A549 treated with GW870086 at 1 μM for 4 hours (cell line): ENCODE measurements at places on chromosomes 13 and 19. TPM values are rescaled to one million over a fixed set of nuclear protein-coding genes. Genes with fewer than 3 reads are reported as not detected.

Gene C5AR1
- total RNA-seq, result 1.4 to 2.3 TPM (median 2.2 TPM) in 5 replicates

Gene ZFP82
- 1.6 to 2.2 TPM (median 1.9 TPM) in 5 replicates for total RNA-seq

Gene PNMA8B
- total RNA-seq, result not detected in 5 replicates

Gene C1QTNF9
- total RNA-seq, result not detected in 5 replicates

Gene LILRB4
- not detected in 5 replicates for total RNA-seq

Gene SKA3
- total RNA-seq, result 11.8 to 17.0 TPM (median 13.3 TPM) in 5 replicates

Gene CEACAM21
- total RNA-seq, result not detected in 5 replicates

Gene MUC16
- total RNA-seq, result 0.02 to 0.23 TPM (median 0.04 TPM) in 4 of 5 replicates, not detected in the other

Gene PGLYRP2
- total RNA-seq, result not detected in 5 replicates

Gene TMED1
- 23.4 to 30.0 TPM (median 29.4 TPM) in 5 replicates for total RNA-seq

Gene ZNF66
- total RNA-seq, result not detected in 5 replicates

Gene VAV1
- 6.4 to 9.3 TPM (median 7.6 TPM) in 5 replicates for total RNA-seq

Gene TUBA3C
- total RNA-seq, result not detected in 5 replicates

Gene STOML3
- total RNA-seq, result not detected in 5 replicates

Gene WDR88
- total RNA-seq, result not detected in 5 replicates

Gene TGFBR3L
- total RNA-seq, result 1.1 to 2.2 TPM (median 1.9 TPM) in 5 replicates

Gene ARGLU1
- 28.9 to 34.6 TPM (median 32.7 TPM) in 5 replicates for total RNA-seq

Gene LGALS7B
- 0.56 to 0.58 TPM in 2 of 5 replicates, not detected in the others for total RNA-seq

Gene RNF17
- not detected in 5 replicates for total RNA-seq

Gene MATK
- 0.94 to 1.8 TPM (median 1.2 TPM) in 5 replicates for total RNA-seq

Gene CACNG8
- total RNA-seq, result 0.66 to 1.2 TPM (median 1.1 TPM) in 5 replicates

Gene ZNF560
- total RNA-seq, result not detected in 5 replicates

Gene NLRP11
- total RNA-seq, result 0.03 to 0.07 TPM in 2 of 5 replicates, not detected in the others

Gene PSG5
- 0.46 to 0.94 TPM (median 0.49 TPM) in 5 replicates for total RNA-seq

Gene KXD1
- total RNA-seq, result 79.5 to 112 TPM (median 101 TPM) in 5 replicates

Gene ZNF556
- total RNA-seq, result 0.05 to 0.40 TPM (median 0.06 TPM) in 3 of 5 replicates, not detected in the others

Gene TLE6
- 3.5 to 8.1 TPM (median 5.5 TPM) in 5 replicates for total RNA-seq

Gene MYPOP
- 6.1 to 9.6 TPM (median 8.7 TPM) in 5 replicates for total RNA-seq

Gene FFAR3
- 0.07 to 0.21 TPM in 2 of 5 replicates, not detected in the others for total RNA-seq

Gene KLK11
- total RNA-seq, result 0.63 TPM in 1 of 5 replicates, not detected in the others

Gene B3GNT3
- 4.8 to 6.2 TPM (median 6.1 TPM) in 5 replicates for total RNA-seq

Gene SYT5
- total RNA-seq, result 1.9 to 4.8 TPM (median 4.0 TPM) in 5 replicates

Gene ZNF324B
- 5.3 to 8.0 TPM (median 6.5 TPM) in 5 replicates for total RNA-seq

Gene WDR87
- total RNA-seq, result not detected in 5 replicates

Gene CASP14
- total RNA-seq, result not detected in 5 replicates

Gene FCHO1
- total RNA-seq, result 18.0 to 19.7 TPM (median 19.0 TPM) in 5 replicates

Gene DACH1
- total RNA-seq, result not detected in 5 replicates

Gene CDC42EP5
- 0.17 to 0.36 TPM in 2 of 5 replicates, not detected in the others for total RNA-seq

Gene TEX26
- total RNA-seq, result not detected in 5 replicates

Gene FFAR1
- not detected in 5 replicates for total RNA-seq

Gene OLFM2
- 8.6 to 12.8 TPM (median 10.4 TPM) in 5 replicates for total RNA-seq

Gene ALKBH6
- 19.6 to 28.5 TPM (median 26.6 TPM) in 5 replicates for total RNA-seq

Gene IQCN
- 0.53 to 0.99 TPM (median 0.70 TPM) in 5 replicates for total RNA-seq

Gene GRAMD1A
- 127 to 167 TPM (median 165 TPM) in 5 replicates for total RNA-seq
